ENCODE measurements at places on chromosomes 5 and 9. TPM values are rescaled to one million over a fixed set of nuclear protein-coding genes. Genes with fewer than 3 reads are reported as not detected.

DNA sequence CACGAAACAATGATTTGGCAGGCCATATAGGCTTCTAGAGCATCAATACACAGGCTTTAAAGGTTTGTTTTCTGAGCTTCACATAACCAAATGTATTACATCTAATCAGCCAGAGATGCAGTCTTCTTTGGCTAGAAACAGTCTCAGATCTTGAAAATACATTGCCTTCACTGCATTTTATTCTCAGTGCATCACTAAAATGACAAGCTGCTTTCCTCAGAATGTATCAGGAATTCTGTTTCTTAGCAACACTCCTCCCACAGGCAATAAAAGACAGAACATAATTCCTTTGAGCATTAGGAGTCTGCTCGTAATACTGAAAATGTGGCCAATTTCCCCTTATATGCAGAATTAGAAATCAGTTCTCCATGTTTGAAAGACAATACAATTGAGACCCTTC, 36.9 kb downstream of the FEM1C start:
- peaks cover 4% of the 10 kb centered on the region for H3K27me3 ChIP-seq
- H3K4me3 ChIP-seq: no peak overlapping the region
- peaks cover 2% of the 10 kb centered on the region for H3K36me3 ChIP-seq

The PCDHGA2 gene
- not detected for total RNA-seq

DNA sequence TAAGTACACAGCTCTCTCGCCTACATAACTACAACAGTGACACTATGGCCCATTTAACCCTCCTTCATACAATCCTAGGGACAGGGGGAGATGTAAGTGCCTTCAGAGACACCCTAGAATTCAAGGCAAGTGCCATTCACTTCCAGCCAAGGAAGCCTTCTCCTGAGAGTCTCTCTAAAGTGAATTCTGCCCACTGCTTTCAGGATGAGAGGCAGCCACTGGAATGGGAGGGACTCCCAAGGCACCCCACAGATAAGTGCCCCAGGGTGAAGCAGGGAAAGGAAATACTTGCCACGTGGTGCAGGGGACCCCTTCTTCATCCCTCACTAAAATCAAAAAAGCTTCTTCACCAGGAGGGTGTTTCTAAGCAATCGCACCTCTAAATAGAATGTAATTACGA, 283.7 kb downstream of the ZNF608 start:
- H3K27me3 ChIP-seq: peaks cover 2% of the 10 kb centered on the region
- no peak overlapping the region for H3K27ac ChIP-seq
- no peaks in the 10 kb centered on the region for H3K4me1 ChIP-seq
- H3K36me3 ChIP-seq: no peaks in the 10 kb centered on the region

- H3K27me3 ChIP-seq: no peaks in the 10 kb centered on the region
- peaks cover 64% of the 10 kb centered on the region for H3K4me1 ChIP-seq
- H3K36me3 ChIP-seq: peaks cover 66% of the 10 kb centered on the region
- peak overlapping the region; percentile 83 for H3K27ac ChIP-seq
- DNase-seq: no peak
These were observed 20.1 kb downstream of the DOCK2 start for GRCh38 chr5:169657127-169657526.

The MRPS27 gene
- 93.3 TPM for total RNA-seq

DNA sequence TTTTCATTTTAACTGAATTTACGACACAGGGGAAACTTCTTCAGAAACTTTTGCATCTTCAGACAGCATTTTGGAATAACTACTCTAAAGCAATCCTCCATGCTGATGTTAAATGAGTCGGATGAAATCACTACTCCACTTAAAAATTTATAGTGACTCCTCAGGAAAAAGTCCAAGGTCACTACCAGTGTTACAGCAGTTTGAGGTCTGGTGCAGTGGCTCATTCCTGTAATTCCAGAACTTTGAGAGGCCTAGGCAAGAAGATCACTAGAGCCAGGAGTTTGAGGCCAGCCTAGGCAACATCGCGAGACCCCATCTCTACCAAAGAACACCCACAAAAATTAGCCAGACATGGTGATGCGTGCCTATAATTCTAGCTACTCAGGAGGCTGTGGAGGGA, 5.9 kb upstream of the GAS1 start:
- no peak for DNase-seq
- H3K27ac ChIP-seq: no peak overlapping the region
- H3K4me1 ChIP-seq: peaks cover 6% of the 10 kb centered on the region
- H3K27me3 ChIP-seq: peaks cover 5% of the 10 kb centered on the region

The CCDC192 gene
- total RNA-seq: not detected

GRCh38 chr5:107329850-107330249, 340.9 kb downstream of the EFNA5 start:
- H3K27me3 ChIP-seq: peaks cover 7% of the 10 kb centered on the region
- no peak overlapping the region for H3K4me3 ChIP-seq
- no peaks in the 10 kb centered on the region for H3K36me3 ChIP-seq
- H3K27ac ChIP-seq: no peak overlapping the region
- no peak for DNase-seq

The ZNF354C gene
- 7.2 TPM for total RNA-seq

The CARD6 gene
- 1.7 TPM for total RNA-seq

All from activated CD4-positive, alpha-beta T cell treated with anti-CD3 and anti-CD28 coated beads for 36 hours (primary cell).